ENCODE measurements at places on chromosomes 2 and 18. TPM values are rescaled to one million over a fixed set of nuclear protein-coding genes. Genes with fewer than 3 reads are reported as not detected.
A peak's percentile ranks its signal among the peaks of the same experiment; 100 is the strongest.

Gene GCG
- not detected for total RNA-seq

Gene CNTNAP5
- not detected for total RNA-seq

Gene SPATA3
- not detected for total RNA-seq

Gene RTTN
- total RNA-seq, result 24.2 TPM

Gene FBXO36
- total RNA-seq, result 3.9 TPM

Gene LYPD1
- 34.5 TPM for total RNA-seq

Gene LRP2
- under 0.01 TPM for total RNA-seq

Gene G6PC2
- not detected for total RNA-seq

Gene TGFA
- not detected for total RNA-seq

GRCh38 chr18:23301972-23302371 lies 151.1 kb upstream of the RIOK3 start:
- DNase-seq, result no peak

DNA sequence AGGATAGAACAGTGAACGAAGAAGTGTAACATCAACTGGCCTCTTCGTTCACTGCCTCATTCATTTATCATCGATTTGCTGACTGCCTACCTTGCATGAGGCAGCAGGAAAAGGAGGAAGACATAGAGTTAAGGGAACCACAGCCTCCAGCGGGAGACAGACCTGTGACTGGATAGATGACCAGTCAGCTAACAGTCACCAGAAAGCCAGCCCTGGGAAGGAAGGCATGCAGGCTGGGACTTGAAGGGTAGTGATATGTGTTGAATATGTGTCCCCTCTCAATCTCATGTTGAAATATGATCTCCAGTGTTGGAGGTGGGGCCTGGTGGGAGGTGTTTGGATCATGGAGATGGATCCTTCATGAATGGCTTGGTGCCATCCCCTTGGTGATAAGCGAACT lies 58.3 kb downstream of the CTIF start:
- DNase-seq, result no peak

DNA sequence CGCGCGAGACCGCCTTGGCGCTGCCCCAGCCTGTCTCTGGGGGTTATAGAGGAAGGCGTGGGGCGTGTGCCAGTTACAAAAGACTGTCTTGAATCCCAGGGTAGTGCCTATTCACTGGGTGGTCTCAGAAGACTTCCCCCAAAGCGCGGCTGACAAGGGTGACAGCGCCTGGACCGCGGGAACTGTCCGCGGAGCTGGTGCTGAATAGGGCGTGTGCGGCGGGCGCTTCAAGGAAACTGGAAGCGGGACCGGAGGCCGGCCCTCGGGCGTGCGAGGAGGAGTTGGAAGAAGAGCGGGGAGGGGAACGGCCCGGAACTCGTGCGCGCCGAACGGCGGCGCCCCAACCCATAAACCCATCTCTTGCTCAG lies 2.3 kb downstream of the EGR4 start:
- peak; percentile 56 for DNase-seq

DNA sequence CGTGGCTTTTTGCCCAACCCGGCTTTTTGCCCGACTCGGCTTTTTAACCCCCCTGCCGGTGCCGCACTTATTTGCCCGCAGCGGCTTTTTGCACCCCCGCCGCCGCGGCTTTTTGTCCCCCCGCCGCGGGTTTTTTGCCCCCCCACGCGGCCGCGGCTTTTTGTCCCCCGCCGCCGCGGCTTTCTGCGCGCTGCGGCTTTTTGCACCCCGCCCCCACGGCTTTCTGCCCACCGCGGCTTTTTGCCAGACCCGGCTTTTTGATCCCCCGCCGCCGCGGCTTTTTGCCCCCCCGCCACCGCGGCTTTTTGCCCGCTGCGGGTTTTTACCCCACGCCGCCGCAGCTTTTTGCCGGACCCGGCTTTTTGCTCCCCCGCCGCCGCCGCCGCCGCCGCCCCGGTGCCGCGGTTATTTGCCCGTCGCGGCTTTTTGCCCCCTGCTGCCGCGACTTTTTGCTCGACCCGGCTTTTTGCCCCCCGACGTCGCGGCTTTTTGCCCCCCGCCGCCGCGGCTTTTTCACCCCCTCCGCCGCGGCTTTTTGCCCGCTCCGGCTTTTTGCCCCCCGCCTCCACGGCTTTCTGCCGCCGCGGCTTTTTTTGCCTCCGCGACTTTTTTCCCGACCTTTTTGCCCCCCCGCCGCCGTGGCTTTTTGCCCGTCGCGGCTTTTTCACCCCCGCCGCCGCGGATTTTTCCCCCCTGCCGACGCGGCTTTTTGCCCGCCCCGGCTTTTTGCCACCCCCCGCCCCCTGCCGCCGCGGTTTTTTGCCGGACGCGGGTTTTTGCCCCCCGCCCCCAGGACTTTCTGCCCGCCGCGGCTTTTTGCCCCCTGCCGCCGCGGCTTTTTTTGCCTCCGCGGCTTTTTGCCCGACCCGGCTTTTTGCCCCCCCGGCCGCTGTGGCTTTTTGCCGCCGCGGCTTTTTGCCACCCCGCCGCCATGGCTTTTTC lies 2786.5 kb downstream of the RPIA start:
- no peak for DNase-seq

- no peak for DNase-seq
Observed at GRCh38 chr2:129262934-129263333, 716.5 kb upstream of the RAB6C start.

GRCh38 chr2:55743583-55743982 lies 49.9 kb upstream of the PNPT1 start:
- peak; percentile 7 for DNase-seq

GRCh38 chr18:35938158-35938557 lies 34.3 kb upstream of the RMP24 start:
- no peak for DNase-seq

DNA sequence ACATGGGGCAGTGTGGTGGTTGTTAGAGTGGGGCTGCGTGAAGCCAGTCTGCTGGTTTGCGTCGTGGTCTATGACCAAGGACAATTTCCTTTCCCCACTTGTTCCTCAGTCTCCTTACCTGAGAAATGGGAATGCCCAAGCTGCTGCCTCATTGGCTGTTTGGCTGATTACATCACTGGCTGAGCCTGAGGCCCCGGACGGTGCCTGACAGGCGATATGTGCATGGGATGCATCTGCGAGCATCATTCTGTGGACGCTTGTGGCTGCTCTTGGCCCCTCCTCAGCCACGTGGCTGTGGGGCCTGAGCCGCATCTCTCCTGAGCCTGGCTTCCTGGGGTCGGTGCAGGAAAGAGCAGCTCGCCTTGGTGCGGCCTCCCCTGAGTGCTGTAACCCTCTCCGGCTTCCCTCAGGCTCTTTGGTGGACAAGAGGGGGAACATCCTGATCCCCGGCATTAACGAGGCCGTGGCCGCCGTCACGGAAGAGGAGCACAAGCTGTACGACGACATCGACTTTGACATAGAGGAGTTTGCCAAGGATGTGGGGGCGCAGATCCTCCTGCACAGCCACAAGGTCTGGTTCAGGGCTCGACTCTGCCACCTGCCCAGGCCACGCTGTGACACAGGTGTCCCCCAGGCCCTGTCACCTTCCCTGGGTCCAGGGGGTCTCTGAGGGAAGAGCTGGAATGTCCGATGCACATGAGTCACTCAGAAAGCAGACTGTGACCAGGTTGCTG lies 17.2 kb downstream of the CNDP2 start:
- no peak for DNase-seq

- DNase-seq, result no peak
Observed at GRCh38 chr2:227827143-227827542, 13.5 kb downstream of the CCL20 start.

DNA sequence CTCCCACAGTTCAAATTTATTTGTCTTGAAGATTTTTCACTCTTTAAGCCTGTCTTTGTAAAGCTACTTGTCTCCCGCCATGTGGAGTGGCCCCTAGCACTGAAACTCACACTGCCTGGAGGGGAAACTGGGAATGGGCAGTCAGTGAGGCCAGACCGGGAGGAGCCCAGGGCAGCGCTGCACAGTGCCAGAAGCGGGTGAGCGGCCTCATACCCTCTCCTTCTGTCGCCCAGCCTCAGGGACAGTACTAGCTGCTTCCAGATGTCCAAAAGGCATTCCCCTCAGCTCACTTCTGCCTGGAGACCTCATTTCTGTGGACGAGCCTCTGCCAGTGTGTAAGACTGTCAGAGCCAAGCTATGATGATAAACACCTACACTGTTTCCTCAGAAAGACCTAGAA lies 79.9 kb downstream of the SEPTIN10 start:
- DNase-seq, result no peak

DNA sequence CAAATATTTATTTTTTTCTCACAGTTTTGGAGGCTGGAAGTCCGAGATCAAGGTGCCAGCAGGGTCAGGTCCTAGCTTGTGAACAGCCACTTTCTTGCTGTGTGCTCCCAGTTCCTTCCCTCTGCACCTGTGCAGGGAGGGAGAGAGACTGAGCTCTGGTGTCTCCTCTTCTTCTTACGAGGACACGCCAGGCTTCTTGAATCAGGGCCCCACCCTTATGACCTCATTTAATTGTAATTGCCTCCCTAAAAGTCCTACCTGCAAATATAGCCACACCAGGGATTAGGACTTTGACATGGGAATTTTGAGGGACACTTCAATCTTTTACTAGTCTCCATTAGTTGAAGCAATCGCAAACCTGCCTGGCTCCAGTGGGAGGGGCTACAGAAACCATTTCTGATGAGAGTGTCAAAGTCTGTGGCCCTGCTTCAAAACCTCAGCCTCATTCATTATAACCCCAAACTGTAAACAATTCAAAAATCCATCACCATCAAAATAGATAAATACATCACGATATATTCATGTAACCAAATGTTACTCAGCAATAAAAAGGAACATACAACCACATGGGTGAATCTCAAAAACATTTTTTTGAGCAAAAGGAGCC lies 18.2 kb upstream of the SEH1L start:
- no peak for DNase-seq

DNA sequence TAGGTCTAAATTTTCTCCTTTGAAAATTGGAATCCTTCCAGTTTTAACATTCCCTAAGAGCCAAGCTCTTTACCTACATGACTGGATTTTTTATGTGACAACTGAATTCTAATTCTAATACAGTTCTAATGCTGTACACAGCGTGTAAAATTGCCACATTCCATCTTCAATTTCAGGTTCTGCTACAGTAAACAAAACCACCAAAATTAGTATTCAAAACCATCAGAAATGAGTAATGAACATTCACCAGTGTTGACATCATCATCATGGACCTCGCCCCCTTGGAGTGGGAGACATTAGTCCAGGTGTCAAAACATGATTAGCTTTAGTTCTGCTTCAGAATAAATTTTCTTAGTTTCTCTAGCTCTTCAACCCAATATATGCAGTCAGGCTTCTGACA lies 133.6 kb downstream of the MBD2 start:
- no peak for DNase-seq

DNA sequence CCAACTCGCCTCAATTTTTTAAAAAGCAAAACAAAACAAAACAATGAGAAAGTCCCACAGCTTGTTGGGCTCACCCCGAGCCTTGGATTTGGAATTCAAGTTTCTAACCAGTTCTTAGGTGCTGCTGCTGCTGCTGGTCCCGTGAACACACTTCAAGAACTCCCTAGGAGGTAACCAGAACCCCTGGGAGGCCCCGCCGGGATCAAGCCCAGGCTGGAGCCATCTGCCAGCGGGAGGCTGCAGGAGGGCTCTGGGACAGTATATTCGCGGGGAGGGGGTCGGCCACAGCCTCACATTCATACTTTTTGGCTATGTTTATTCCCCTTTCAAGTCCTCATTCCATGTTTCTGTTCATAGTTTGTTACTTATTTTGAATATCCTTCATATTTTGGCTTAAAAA lies 223.4 kb downstream of the TFCP2L1 start:
- no peak for DNase-seq

DNA sequence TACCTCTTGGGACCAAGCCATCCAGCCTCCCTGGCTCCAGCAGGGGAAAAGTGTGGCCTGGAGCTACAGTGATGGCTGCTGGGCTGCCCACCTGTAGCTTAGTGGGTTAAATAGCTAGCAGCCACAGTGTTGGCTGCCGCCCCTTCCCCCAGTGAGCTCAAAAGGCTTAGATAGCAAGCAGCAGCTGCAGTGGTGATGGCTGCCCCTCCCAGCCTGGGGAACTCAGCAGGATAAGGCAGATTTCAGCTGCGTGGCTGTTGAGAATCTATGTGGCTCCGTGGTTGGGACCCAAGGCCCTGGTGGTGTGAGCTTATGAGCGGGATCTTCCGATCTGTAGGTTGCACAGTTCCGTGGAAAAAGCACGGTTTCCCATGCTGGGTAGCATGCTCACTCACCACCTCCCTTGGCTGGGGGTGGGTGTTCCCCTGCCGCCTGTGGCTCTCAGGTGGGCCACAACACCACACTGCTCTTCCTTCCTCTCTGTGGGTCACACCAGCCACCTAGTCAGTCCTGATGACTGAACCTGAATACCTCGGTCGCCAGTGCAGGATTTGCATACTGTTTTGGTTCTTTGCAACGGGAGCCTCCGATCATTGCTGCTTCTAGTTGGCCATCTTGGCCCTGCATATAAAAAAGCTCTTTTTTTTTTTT lies 946.5 kb upstream of the FAM98A start:
- no peak for DNase-seq

- DNase-seq, result peak; percentile 79
Observed at GRCh38 chr18:55236150-55236931, 277.1 kb upstream of the CCDC68 start.

DNA sequence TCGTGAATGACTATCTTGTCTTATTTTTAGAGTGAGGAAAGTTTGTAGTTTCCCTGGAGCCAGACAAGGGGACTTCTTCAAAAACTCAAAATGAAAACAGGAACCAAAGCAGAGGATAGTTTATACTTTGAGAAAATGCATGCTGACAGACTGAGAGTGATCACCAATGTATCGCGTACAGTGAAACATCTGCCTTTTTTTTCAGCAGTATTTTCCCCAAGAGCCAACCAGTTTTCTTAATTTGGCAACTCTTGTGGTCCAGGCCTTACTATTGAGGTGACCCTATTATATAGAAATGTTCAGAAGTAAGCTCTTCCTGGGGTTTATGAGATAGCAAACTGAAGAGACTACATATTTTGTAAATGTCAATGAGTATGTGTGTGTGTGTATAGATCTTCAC lies 153.7 kb upstream of the VRK2 start:
- no peak for DNase-seq

DNA sequence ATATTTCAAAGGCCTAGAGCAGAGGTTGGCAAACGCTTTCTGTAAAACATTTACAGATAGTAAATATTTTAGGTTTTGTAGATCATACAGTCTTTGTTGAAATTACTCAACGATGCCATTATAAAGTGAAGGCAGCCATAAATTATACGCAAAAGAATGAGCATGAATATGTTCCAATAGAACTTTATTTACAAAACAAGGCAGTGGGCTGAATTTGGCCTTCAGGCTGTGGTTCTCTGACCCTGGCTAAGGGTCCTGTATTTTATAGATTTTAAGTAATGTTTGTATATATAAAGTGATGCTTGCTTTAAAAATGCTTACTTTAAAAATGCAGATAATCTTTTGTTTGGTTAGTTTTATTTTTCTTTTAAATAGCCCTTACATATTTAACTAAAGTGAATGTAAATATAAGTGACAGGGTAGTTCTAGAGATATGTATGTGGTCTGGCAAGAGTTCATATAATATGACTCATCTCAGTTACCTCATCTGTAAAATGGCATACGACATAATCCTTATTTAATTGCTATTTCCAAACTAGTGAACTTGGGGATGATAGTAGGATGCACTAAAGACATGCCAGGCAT lies 51.7 kb upstream of the ATP5MC3 start:
- DNase-seq, result peak; percentile 96

GRCh38 chr2:175490360-175490791 lies 308.9 kb upstream of the ATP5MC3 start:
- DNase-seq, result no peak
